Amniotic stem cell (primary cell): ENCODE measurements at places on chromosomes 13 and 19.

DNA sequence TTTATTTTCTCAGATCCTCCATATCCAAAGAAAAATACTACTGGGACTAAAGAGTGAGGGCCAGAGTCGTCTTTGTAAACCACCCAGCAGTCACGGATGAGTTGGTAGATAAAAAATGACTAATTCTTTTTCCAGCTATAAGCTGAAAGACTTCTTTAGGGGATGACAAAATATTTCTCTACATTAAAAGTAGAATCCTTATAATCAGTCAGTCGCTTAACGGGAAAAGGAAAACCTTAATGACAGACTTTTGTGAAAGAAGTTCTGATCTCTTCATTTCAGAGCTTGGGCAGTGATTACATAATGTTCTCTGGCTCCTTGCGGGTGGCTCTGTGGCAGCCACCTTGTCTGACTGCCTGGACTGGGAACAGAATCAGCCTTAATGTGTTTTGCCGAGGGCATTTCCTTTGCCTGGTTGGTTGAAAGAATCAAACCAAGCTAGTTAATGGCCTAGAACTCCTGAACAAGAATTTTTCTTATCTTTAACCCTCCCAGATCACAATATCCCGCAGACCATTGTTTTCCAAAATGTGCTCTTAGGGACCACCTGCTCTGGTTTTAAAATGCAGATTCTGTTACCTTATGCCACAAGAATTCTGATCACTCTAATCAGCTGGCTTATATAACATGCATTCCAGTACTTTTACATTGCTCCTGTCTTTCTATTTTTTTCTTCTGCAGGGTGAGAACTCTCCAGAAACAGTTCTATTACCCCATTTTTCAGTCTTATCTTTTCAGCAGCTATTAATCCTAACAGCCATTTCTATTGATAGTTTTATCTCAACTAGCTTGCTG lies 2.5 kb downstream of the ITM2B start:
- no peak for DNase-seq

DNA sequence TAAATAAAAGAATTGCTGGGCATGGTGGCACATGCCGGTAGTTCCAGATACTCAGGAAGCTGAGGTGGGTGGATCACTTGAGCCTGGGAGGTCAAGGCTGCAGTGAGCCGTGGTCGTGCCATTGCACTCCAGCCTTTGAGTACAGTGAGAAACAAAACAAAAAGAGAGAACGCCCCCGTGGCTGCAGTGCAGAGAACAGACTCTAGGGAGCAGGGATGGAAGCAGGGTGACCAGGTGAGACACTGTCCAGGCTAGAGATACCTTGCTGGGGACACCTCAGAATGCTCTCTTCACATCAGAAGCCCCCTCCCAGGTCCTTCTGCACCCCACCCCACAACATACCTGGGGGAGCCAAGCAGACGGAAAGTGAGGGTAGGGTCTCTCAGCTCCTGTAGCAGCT lies 24.8 kb downstream of the MAP4K1 start:
- DNase-seq = no peak

- DNase-seq = no peak
These were observed 9.3 kb downstream of the ZNF787 start for GRCh38 chr19:56111601-56112312.

DNA sequence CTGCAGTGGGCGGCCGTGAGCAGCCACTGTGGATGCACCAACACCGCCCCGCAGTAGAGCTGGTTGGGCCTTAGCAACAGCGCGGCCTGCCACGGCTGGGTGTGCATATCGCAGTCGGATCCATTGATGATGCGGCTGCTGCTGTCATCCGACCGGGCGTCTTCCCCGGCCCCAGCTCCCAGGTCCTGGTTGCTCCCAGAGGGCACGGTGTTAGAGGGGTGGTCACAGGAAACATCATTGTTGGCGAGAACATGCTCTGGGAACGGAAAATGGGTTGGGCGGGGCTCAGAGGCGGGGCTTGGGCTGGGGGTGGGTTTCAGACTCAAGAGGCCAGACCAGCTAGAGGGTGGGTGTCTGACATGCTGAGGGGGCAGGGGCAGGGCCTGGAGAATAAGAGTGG lies 3.0 kb downstream of the KLK5 start:
- DNase-seq = no peak

- DNase-seq = no peak
These were observed 62.4 kb upstream of the RAP2A start for GRCh38 chr13:97371486-97372109.

GRCh38 chr13:83150616-83151307 lies 731.5 kb downstream of the SLITRK1 start:
- DNase-seq = no peak

- no peak for DNase-seq
These were observed 9.8 kb upstream of the ZNF544 start for GRCh38 chr19:58218899-58219298.

- DNase-seq = no peak
These were observed 19.3 kb downstream of the PIP5K1C start for GRCh38 chr19:3680939-3681338.

- no peak for DNase-seq
These were observed 363.9 kb downstream of the MYO16 start for GRCh38 chr13:108993346-108993745.

- DNase-seq = no peak
These were observed 41.6 kb upstream of the AMER2 start for GRCh38 chr13:25213715-25214114.

DNA sequence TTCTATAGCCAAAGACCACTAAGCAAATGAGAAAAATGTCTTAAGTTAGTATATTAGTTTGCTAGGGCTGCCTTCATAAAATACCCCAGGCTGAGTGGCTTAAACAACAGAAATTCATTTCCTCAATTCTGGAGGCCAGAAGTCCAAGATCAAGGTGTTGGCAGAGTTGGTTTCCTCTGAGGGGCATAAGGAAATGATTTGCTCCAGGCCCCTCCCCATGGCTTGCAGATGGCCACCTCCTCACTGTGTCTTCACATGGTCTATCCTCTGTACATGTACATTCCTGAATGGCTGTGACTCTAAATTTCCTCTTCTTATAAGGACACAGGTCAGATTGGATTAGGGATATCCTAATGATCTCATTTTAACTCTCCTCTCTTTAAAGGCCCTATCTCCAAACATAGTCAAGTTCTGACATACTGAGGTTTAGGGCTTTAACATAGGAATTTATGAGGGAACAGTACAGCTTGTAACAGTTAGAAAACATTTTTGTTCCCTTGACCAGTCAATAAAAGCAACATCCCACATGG lies 307.4 kb downstream of the DIAPH3 start:
- DNase-seq = no peak

GRCh38 chr13:43596006-43596405 lies 190.8 kb downstream of the ENOX1 start:
- no peak for DNase-seq

- no peak for DNase-seq
These were observed 1115.4 kb downstream of the SLITRK1 start for GRCh38 chr13:82766732-82767321.

DNA sequence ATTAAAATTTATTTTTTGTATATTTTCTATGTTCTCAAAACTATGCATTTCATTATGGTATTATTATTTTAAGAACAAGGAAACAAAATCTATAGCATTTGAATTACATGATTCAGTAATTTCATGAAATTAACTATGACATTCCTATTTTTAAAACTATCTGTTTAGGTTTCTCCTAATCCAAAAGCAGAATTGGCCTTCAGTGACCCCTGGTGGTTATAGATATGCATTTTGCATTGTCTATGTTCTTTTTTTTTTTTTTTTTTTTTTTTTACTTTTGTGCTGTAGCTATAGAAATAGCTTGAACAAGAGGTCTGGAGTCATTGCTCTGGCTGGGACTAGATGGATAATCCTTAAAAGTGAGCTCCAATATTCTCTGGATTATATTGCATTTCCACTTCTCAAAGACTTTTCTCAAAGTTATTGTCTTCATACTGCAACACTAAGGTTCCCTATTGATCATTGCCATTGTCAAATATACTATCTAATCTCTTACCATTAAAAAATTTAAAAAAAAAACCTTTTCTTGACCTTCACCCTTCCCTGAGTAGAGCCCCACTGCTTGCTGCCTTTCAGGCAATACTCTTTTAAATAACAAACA lies 15.9 kb upstream of the DNAJC3 start:
- DNase-seq = peak; percentile 37

GRCh38 chr19:2242092-2242537 lies 5.5 kb downstream of the SF3A2 start:
- DNase-seq = no peak

- DNase-seq = no peak
These were observed 237.7 kb upstream of the DACH1 start for GRCh38 chr13:72104656-72105180.

GRCh38 chr19:31152906-31153305 lies 196.3 kb downstream of the TSHZ3 start:
- no peak for DNase-seq

DNA sequence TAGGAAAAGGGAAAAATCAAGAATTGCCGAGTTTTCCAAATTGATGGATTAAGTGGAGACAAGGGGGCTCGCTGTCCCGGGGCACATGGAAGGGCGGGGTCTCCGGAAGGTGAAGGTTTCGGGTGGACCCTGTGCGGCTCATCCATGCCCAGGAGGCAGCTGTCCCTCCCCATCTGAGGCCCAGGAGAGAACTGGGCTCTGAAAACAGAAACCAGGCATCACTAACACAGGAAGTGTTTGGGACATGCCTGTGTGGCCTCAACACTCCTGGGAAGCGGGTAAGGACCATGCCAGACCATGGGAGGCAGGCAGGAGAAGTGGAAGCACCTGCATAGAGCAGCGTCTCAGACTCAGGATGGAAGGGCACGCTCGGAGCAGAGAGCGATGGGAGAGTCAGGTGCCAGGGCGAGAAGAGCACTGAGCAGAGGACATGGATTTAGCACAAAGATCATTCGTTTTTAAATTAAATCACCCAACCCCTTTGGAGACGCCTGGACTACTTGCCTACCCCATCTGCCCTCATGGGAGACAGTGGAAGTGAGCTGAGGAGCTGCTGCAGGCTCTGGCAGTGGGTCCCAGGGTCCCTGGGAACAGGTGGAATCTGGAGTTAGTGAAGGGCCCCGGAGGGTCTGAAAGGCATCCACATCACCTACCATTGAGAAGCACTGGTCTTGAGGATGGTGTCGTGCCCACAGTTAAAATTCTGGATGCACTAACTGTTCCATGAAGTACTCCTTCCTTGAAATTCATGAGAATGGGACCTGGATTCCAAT lies 183.2 kb upstream of the SOX1 start:
- DNase-seq = no peak
